Dermis blood vessel endothelial cell (primary cell): ENCODE measurements at places on chromosomes 6 and 20. TPM values are rescaled to one million over a fixed set of nuclear protein-coding genes. Genes with fewer than 3 reads are reported as not detected.

The ABT1 gene
- total RNA-seq: 18.7 and 22.0 TPM in 2 replicates

The HRH3 gene
- total RNA-seq: not detected in 2 replicates

- DNase-seq: peak; percentile 38
Observed at GRCh38 chr6:27617700-27618689, 145.1 kb upstream of the ZNF184 start.

- no peak for DNase-seq
Observed at GRCh38 chr20:14049111-14049510, 53.8 kb downstream of the MACROD2 start.

DNA sequence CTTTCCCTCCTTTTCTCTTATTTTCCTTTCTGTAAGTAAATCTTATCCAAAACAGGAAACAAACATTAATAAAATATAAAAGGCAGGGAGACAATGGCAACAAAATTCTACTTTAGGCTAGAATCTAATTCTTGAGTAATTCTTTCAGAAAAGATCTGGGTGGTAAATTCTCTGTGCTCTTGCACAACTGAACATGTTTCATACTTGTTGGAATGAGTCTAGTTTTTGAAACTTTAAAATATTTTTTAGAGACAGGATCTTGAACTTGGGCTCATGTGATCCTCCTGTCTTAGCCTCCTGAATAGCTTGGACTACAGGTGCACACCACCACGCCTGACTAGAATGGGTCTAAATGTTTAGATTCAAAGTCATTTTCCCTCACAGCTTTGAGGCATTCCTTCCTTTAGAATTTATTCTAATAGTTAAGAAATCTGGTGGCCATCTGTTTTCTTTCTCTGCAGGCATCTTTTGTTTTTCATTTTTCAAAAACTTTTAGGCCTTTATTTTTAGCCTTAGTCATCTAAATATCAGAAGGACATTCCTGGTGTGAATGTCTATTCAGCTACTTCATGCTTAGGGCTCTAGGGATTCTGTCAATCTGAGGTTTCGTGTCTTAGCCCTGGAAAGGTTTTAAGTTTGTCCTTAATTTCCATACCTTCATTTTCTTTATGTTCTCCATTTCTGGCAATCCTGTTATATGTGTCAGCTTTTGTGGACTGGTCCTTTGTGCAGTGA lies 76.5 kb downstream of the CDKAL1 start:
- DNase-seq: no peak

The GPR63 gene
- under 0.01 and 0.09 TPM in 2 replicates for total RNA-seq

The CYB5R4 gene
- total RNA-seq: 2.9 and 13.7 TPM in 2 replicates

DNA sequence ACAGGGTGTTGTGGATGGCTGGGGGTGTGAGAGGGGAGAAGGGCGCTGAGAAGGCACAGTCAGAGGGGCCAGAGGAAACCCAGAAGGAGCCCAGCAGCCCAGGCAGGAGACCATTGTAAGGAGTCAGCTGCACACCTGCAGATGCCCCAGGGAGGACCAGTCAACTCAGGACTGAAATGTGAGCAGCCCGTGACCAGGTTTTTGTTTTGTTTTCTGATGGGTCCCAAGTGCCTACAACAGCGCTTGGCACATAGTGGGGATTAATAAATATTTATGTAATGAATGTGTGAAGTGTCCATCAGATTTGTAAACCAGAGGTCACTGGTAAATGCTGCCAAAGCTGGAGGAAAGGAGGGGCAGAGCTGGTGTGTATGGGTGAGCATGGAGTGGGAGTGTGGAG lies 30.2 kb downstream of the TRAM2 start:
- no peak for DNase-seq

DNA sequence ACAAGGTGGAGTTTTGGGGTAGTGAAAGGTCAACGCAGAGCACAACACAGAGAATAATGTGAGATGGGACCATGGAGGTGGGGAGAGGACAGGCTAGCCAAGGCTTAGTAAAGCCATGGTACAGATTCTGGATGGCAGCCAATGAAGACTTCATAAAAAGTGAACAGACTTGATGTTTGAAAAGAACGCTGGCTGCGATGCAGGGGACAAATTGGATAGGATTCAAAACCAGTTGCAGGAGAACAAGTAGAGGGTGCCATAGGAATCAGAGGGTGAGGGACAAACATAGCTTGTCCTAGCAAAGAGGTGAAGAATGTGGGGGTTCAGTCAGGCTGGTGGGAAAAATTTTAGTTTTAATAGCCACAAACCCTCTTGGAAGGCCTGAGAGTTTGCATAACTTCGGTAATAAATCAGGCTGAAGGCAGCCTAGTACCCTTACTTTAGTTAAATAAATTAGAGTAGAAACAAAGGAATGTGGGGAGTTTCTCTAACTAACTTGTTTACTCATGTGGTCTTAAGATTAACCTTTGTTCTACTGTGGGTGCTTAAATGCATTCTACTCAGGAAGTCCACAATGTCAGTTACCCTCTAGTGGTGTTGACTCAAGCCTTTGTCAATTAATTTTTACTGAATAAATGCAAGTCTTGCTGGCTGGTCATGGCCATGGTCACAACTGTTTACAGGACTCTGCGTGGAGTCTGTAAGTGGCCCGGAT lies 216.4 kb downstream of the C6orf118 start:
- no peak for DNase-seq

The HTR1E gene
- not detected in 2 replicates for total RNA-seq

The LIN28B gene
- not detected in 2 replicates for total RNA-seq

The MTFR2 gene
- total RNA-seq: 1.2 and 3.4 TPM in 2 replicates

DNA sequence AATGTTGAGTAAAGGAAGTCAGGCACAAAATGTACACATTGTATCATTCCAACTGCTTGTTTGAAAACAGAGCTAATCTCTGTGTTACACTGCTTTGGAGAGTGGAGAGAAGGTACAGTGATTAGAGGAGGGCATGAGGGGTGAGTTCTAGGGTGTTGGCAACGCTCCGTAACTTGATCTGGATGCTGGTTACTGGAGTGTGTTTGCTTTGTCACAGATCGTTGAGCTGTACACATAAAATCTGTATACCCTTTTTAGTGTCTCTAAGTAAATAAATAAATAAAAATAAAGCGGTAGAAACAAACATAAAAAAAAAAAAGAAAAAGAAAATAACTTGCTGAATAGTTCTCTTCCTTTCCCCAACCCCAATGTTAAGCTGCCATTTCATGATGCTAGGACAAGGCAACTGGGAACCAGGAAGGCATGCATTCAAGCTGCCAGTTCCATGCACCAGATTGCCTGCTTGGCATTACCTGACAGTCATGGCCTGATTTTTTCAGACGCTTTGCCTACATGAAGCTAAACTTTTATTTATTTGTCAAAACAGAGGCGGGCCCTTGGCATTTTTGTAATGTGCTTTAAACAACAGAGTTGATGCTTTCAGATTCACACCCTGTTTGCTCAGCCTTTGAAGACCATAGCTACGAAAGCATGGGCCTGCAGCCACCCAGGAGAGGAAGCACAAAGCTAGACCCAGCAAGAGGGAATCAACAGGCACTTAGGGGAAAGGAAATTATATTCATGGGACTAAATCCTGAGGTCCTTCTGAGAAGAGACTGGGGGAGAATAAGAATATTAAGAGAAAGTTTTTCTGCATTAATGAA lies 21.2 kb downstream of the TNFRSF21 start:
- DNase-seq: no peak

The PDSS2 gene
- 6.6 and 9.1 TPM in 2 replicates for total RNA-seq

- peak; percentile 58 for DNase-seq
Observed at GRCh38 chr6:26197933-26198721, 110.9 kb downstream of the HFE start.

The CD93 gene
- 361 and 441 TPM in 2 replicates for total RNA-seq

DNA sequence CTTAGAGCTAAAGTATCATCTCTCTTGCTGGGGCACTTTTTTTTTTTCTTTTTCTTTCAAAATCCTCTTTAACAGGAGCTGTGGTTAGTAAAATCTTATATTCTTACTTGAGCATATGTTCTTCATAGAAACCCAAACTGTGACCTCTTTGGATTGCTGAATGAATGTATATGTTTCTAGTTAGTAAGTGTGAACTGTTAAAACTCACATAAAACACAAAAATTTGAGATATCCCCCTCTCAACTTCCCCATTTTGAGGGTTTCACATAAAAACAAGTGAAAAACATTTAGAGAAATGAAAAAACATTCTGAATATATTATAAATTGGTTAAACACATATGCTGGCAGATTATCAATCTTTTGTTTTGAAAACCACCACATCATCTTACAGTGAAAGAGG lies 78.1 kb downstream of the INSM1 start:
- DNase-seq: no peak

DNA sequence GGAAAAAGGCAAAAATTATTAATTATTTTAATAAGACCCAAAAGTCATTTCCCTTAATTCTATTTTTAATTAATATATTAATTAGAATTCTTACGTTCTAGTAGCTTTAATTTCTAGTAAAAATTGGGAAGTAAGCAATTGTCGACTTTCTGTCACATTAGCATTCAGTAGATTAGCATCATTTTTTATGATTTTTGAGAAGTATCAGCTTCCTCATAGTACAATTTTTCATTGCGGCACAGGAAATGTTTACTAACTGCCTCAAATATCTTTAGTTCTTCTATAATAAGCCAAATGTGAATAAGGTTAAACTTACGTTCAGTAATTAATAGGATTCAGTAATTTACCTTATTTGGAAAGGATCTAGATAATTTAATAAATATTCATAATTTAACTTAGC lies 687.4 kb downstream of the EPM2A start:
- no peak for DNase-seq

DNA sequence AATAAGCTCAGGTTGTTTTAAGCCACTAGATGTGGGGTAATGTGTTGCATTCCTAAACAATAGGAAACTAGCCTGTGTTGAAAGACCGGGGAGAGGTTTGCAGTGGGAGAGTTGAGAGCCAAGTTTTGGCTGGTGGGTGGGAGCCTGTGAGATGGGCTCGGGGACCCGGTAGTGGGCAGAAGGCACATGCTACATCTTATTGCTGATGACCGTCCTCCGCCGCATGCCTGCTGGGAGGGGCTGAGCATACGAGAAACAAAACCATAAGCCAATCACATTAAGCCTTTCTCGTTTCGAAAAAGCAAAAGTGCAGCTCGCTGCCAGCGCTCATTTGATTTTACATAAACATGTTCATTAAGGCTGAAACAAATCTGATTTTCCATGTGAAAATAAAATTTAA lies 57.4 kb upstream of the MPC1 start:
- DNase-seq: no peak

The PRR18 gene
- total RNA-seq: not detected in 2 replicates

GRCh38 chr6:117270055-117270842 lies 4.9 kb downstream of the VGLL2 start:
- DNase-seq: no peak

DNA sequence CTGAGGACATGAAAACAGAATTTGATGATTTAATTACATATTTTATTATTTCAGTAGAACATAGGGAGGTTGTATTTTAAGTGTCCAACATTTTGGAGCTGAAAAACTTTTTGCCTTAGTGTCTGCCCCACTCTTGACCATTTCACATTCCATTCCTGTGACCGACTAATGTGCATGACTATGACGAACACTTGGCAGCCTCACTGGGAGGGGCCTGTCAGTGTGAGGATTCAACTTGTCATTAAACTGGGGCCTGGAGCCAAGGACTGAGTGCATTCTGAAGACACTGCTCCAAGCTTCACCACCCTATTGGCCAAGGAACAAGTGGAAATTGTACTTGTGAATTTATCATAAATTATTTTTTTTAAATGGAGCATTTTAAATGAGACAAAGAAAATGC lies 661.3 kb downstream of the BCKDHB start:
- no peak for DNase-seq

DNA sequence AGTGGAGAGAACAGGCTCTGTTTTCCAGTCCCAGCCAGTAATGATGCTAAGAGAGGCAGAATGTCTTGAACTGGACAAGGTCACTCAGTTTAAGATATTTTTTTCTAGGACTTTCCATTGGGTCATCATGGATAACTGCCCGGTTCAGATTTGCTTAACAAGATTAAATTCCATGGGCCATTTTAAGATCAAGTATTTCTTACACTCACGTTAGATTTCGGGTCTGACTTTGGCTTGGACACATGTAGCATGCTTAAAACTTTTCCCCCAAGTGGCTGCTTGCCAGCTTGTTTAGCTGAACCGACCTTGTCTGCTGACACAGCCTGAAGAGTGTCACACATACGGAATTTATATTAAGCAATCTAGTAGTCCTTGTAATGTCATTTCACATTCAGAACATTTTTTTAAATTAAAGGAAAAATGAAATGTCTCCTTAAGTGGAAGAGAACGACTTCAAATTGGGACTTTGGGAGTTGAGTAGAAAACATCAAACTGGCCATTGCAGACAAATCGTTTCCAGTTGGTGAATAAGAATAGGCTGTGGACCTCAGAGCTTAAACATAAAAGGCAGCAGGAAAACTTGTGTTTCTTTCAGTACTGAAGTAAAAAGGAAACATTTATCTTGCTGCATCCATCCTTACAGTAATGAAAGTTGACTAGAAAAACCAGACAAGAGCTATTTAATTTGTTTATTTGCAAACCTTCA lies 29.0 kb downstream of the ARMC2 start:
- DNase-seq: no peak

DNA sequence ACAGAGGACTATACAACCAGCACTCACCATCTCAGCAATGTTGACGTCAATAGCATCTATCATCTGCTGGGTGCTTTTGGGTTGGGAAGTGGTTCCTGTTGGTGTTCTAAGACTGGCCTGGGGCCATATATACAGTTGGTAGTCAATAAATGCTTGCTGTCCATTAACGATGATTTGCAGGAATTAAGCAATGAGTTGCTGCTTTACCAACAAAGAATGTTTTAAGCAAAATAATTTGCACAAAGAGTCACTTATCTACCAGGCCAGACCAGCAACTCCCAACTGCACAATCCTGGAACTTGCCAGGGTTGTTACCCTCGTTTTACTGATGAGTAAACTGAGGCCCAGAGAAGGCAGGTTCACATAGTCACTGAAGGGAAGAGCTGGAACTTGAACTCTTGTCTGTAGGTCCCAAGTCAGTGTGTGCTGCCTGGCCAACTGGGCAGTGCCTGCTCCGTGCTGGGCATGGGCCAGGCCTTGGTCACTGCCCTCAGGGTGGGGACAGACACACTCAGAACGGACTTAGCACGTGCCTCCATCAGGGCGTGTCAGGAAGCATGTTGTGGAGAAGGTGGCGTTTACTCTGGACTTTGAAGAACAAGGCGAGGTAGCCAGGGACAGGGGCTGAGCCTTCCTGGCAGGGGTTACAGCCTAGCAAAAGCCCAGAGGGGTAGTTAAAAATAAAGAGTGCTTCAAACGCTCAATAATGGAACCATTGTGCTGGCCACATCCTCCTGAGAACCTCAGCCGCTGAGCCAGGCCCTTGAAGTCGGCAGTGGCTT lies 2.5 kb upstream of the SRC start:
- DNase-seq: no peak

DNA sequence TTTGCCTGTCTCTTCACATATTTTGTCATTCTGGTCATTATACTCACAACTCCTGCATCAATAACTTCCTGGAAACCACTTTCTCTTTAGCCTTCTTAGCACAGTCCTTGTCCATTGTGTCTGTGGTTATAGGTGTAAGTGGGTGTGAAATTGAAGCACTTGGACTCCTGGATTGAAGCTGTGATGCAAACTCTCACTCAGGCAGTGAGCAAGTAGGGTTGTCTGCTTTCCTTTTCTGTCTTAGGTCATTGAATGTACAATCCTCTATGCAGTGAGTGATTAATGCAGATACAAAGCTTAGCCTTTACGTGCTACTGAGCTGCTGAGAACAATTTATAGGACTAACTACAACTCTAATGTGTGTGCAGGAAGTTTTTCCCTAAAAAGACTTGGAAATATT lies 54.8 kb downstream of the ADGRB3 start:
- DNase-seq: no peak

- no peak for DNase-seq
Observed at GRCh38 chr6:144178323-144178722, 28.0 kb downstream of the STX11 start.

The NR2E1 gene
- total RNA-seq: not detected in 2 replicates
